ENCODE measurements at places on chromosomes 5 and 9.
A peak's percentile ranks its signal among the peaks of the same experiment; 100 is the strongest.

GRCh38 chr9:87750726-87751125 lies 24.8 kb downstream of the CTSL start:
- DNase-seq, result no peak

GRCh38 chr5:33890131-33891032 lies 1.4 kb downstream of the ADAMTS12 start:
- DNase-seq, result peak; percentile 39

DNA sequence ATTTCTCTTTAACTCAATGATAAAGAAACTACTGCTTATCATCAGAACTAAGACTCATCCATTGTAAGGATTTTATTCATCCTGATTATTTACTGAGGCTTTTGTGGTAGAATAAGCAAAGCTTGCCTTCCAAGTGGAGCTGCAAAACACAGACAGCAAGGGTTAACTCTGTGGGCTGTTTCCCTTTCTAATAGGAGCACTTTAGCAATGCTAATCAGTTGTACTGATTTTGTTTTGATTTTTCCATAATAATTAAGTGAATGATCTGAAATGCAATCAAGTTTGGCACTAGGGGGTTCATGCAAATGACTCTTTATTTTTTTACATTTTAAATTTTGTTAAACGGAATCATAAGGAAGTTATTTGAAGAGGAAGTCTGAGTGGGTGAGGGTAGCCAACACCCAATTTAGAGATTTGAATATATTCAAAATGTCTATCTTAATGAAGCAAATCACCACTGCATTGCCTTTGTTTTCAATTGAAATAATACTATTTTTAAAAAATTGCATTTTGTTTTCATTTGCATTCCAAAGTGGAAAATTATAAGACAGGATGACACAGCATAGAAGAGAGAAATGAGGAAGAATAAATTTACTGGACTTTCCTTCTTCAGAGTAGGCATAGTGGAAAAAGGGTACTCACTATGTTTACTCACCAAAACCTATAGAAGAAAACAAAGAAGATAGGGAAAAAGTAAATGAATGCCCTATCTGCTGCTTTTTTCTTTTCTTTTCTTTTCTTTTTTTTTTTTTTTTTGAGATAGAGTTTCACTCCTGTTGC lies 36.6 kb downstream of the MEGF10 start:
- no peak for DNase-seq

DNA sequence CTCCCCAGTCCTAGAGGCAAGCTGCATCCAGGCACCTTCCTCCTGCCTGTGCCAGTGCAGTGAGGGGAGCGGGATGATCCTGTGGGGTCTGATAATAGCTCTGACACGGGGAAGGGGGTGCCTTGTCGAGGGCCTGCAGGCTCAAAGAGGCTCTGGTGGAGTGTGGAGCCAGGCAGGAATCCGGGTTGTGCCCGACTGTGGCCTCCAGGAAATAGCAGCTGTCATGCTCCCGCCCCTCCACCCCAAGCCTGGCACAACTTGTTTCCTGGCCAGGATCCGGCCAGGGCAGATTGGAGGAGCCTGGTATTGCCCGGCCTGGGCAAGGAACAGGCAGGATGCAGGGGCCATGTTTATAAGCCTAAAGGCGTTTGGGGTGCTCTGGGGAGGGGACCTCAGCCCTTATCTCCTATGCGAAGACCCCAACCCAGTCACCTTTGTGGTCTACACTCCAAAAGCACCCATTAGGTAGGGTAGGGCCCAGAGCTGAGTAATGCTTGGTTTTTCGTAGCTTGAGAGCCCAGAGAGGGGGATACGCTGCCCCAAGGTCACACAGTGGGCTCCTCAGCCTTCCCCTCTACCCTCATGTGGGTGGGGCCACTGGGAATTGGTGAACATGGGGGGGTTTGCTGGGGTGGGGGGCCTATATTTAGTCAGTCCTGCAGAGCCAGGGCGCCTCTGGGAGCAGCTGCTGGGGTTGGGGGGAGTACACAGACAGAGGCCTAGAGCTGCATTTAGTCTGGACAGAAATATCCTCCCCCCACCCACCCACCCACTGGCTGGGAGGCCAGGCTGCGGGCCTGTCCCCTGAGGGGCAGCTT lies 12.2 kb downstream of the CXXC5 start:
- DNase-seq, result peak; percentile 58

DNA sequence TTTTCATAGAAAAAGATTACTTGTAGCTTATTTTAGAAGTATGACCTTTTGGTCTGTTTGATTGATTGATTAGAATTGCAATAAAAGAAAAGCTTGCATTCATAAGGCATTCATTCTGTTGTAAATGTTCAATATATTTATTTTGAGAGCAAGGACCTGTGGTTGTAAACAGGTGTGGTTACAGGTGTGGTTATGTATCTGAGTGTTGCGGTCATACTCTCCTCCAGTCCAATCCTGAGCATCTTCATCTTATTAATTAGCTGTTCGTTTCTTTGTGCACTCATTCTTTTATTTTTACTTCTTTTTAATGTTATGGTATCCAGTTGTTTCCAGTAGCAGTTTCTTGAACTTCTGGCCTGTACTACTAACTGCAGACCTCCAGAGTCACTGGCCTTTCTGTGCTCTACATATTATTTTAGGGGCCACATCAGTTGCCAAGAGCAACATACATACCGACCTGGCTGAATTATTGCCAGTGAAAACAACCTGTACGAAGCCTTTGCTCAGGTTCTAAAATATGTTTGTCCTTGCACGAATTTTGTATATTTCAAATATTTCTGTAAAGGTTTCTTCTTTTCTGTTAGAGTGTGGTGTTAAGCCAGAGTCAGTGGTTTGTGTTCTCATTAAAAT lies 128.7 kb downstream of the CDC42SE2 start:
- DNase-seq, result no peak

- peak; percentile 85 for DNase-seq
Observed at GRCh38 chr9:96655198-96655851, at the start of gene PRXL2C. Gene PRXL2C, minus strand, starts transcription at chr9:96655317. Its CDS starts 36 bp downstream, at chr9:96655281.

DNA sequence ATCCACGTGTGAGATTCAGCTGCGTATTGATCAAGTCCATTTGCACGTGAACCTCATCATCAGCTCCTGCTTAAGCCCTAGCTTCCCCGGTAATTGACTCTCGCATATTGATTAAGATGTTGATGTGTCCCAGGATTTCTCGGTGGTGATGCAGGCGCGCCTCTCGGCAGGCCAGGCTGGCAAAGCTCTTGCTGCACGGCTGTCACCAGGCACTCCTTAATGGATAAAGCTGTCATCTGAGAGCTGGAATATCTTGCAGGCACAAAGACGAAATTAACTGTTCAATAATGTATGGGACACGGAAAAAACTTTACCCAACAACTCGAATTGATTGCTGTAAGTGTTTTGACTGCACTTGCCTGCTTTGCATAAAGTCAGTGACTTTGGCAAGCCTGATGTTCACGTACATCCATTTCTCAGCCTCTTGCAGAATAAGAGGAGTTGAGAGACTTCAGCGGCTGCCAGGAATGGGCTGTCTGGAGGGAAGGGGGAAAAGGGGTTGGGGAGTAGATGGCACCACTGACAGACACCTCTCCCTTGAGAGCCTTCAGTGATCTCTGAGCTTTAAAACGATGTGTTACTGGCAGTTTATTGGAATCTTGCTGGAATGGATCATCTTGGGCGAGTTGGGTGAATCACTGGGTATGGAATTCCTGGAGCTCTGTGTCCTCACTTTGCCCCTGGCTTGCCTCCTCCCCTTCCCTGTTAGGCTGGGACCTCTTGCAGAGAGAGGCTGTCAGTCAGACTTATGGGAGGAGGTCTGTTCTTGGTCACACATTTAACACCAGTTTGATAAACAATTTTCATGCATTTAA lies 650.3 kb downstream of the CCDC171 start:
- peak; percentile 94 for DNase-seq

DNA sequence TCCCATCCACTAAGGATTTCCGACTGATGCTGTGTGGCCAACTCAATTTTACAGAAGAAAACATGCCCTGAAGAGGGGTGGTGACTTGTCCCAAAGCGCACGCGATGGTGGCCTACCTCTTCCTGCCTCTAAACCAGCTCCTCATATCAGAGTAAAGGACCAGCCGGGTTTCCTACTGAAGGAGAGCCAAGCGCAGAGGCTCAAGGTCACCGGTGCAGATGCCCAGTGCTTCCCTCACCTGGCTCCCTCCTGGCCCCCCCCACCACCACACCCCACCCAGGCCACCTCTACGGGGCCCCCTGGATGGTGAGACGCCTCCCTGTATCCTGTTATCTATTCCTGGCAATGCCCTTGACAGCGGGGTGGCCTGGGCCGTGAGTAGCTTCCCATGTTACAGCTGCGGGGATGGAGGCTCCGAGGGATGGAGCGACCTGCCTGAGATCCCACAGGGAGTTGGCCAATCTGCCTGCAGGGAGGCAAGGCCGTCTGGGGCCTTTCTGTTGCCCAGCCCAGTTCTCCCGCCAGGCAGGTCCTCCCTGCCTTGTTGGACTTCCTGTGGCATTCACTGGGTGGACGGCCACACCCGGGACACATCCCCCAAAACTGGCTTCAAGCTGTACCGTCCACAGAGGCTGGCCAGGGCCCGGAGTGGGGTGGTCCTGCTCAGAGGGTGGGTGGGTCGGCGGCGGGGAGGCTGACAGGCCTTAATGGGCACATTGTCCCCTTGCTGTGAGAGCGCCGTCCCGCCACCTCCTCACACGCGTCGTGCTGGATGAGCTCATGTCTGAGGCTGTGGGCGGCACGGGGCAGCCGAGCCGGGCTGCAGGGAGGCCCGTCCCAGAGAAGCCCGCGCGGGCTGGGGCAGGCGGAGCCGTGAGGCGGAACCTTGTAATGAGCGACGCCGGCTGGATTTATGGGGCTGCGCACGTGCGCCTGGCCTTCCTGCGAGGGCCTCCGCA lies 72.5 kb downstream of the MACROH2A1 start:
- no peak for DNase-seq

DNA sequence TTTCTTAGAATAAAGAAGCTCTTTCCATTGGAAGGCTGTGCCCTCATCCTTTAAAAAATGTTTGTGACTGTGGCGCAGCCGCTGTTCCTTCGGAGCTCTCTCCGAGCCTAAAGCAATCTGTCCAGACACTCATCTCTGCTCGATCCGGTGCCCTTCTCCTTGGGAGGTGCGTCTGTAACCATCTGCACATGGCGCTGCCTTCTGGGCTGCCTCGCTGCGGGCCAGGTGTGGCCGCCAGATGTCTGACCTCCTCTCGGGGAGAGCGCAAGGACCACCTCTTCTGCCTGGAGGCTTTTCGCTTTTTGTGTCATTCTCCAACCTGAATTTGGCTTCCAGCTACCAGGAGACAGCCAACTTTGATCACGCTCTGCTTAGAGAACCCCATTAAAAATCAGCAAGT lies 153.4 kb upstream of the PTCH1 start:
- no peak for DNase-seq

GRCh38 chr5:126597156-126597555 lies 2.1 kb upstream of the ALDH7A1 start:
- peak; percentile 86 for DNase-seq

GRCh38 chr5:175595905-175596304 lies 62.0 kb upstream of the HRH2 start:
- DNase-seq, result no peak

GRCh38 chr5:56307714-56308333 lies 74.7 kb upstream of the ANKRD55 start:
- DNase-seq, result peak; percentile 30

DNA sequence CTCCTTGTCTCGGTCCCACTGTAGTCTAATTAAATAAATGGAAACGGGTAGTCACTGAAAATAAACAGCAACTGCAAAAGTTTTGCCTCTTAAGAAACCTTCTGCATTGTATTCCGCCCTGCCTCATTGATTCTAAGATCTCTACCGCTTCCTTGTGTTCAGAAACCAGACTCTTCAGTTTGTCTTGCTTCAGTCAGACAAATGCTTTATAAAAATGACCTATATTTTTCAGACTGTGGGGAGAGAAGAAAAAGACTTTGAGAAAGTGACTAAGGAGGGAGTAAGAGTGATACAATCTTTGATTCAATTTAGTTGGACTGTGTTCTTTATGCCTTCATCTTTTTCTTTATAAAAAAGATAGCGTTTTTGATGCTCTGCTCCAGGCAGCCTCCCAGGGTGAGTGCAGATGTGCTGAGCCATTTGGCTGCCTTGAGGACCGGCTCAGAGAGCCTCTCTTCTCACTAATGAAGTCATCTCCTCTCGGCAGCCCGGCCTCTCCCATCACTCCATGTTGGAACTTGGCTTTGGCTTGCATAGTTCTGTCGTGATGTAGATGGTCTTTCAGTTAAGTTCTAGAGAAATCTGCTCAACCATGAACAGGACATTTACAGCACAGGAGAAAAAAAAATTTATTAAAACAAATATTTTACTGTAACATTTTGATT lies 4.0 kb upstream of the VCAN start:
- DNase-seq, result peak; percentile 60

GRCh38 chr5:52791366-52791765 lies 3.6 kb downstream of the ITGA1 start:
- DNase-seq, result no peak

- DNase-seq, result peak; percentile 21
Observed at GRCh38 chr9:132069046-132069898, 10.4 kb downstream of the MED27 start.

- DNase-seq, result no peak
Observed at GRCh38 chr5:3303777-3304176, 291.9 kb upstream of the IRX1 start.

DNA sequence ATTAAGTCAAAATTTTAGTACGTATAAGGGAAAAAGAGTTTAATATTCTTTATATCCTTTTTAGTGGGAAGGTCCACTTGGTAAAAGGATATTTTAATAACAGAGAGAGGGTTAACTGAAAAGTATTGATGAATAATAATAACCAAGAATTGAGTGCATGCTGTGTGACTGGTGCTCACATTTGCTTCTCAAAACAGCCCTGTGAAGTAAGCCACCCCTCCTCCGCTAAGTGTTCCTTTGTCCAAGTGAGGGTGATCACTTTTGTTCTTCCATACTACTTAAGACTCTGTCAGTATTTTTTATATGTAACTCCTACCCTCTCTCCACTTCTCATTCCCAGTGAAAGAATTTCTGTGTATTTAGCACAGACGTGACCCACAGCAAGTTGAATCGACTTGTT lies 51.5 kb downstream of the SLC44A1 start:
- peak; percentile 40 for DNase-seq

DNA sequence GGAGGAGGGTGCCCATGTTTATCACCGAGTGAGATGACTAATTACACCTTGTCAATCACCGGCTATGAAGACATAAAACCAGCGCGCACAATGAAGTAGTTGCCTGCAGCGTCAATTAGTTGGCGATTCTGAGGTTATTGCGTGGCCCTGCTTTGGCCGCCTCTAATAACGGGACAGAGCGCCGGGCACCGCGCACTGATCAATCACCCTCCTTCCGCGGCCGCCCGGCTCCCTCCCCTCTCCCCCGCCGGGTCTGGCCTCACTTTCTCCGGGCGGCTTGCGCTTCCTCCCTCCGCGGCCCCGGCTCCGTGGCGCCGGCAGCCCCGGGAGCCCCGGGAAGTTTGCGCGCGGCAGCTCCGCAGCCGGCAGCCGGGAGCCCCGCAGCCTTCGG lies 3.3 kb upstream of the LHX2 start:
- no peak for DNase-seq

All from cardiac fibroblast (primary cell).